NCI-H82 (cell line): ENCODE measurements at places on chromosomes 7 and 10.

DNA sequence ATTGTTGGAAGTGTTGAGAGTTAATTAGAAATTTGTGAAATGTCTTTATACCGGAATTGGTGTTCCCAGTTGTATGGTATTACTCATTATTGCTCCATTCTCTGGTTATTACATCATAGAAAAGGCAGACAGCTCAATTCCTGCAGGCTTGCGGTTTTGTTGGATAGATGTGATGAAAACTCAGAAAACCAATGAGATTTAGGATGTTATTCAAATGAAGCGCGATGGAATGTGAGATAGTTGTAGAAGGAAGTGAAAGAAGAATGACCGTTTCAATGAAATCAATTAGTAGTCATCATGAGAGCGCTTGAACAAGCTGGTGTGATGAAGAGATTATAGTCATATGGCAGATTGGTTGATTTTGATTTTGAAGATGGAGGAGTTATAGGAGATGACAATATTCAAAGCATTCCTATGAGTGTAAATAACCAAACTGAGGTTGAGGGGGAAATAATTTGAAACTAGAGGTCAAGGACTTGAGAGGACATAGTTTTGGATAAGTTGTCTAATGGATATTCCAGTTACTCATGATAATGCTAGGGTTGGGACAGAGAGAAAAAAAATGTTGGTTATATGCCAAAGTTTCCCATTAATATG lies 991.5 kb downstream of the NRG3 start:
- DNase-seq: no peak

DNA sequence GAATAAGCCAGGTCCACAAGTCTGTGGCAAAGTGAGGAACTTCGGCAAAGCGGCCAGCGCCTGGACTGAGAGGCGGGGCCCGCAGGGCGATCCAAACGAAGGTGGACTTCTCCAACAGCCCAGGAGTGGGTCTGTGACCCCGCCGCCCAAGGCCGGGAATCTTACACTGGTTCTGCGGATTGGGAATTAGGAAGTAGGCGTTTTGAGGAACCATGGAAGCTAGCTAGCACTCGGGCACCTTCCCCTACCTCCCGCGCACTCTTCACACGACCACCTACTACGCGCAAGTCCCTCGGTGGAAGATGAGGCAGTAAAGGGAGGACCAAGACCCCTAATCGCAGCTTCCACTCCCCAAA lies 570 bp upstream of the ARF5 start:
- DNase-seq: no peak

- DNase-seq: no peak
These were observed 59.9 kb upstream of the KAT6B start for GRCh38 chr10:74766501-74766900.

GRCh38 chr10:21191512-21191911 lies 294.4 kb upstream of the NEBL start:
- no peak for DNase-seq

GRCh38 chr10:126094537-126094936 lies 198.2 kb downstream of the FANK1 start:
- no peak for DNase-seq

GRCh38 chr7:153354071-153354470 lies 594.5 kb downstream of the ACTR3B start:
- peak; percentile 61 for DNase-seq
